ENCODE measurements at places on chromosomes 4 and X. TPM values are rescaled to one million over a fixed set of nuclear protein-coding genes. Genes with fewer than 3 reads are reported as not detected.

GRCh38 chr4:95217197-95217596 lies 331.6 kb downstream of the UNC5C start:
- H3K36me3 ChIP-seq, result no peaks in the 10 kb centered on the region
- peaks cover 16% of the 10 kb centered on the region for H3K4me1 ChIP-seq
- no peak overlapping the region for H3K4me3 ChIP-seq
- no peak for DNase-seq
- no peak overlapping the region for H3K27ac ChIP-seq

- DNase-seq, result peak; percentile 71
- peak within 1 kb of the TSS; percentile 81 for H3K27ac ChIP-seq
- peaks cover 27% of the 10 kb centered on the region for H3K4me1 ChIP-seq
Measured at GRCh38 chr4:185396724-185397385, at the start of gene ANKRD37. Gene ANKRD37 (plus strand): TSS chr4:185396841. CDS start chr4:185396924, 83 bp downstream.

- H3K27me3 ChIP-seq, result peaks cover 4% of the 10 kb centered on the region
- DNase-seq, result no peak
- H3K4me1 ChIP-seq, result no peaks in the 10 kb centered on the region
- H3K27ac ChIP-seq, result no peak overlapping the region
- no peak overlapping the region for H3K4me3 ChIP-seq
Measured at GRCh38 chr4:38510201-38510600, 153.8 kb upstream of the KLF3 start.

TRPC5OS gene
- not detected for polyA plus RNA-seq

PCDH10 gene
- 0.08 TPM for polyA plus RNA-seq

DNA sequence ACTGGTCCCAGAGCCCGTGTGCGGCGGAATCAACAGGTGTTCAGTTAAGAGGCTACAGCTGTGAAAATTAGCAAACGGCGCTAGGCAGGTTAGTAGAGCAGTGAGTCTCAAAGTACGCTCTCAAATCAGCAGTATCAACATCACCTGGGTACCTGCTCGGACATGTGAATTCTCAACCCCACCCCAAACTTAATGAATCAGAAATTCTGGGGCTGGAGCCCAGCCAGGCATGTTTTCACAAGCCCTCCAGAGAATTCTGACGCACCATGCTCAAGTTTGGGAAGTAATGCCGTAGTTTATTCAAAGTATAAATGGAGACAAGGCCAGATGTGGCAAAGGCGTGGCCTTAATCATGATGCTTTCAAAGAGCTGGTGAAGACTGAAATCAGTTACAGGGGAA lies 58.2 kb upstream of the PTCHD1 start:
- H3K4me3 ChIP-seq, result no peak overlapping the region
- H3K27ac ChIP-seq, result no peak overlapping the region
- DNase-seq, result no peak
- H3K36me3 ChIP-seq, result no peaks in the 10 kb centered on the region
- H3K4me1 ChIP-seq, result no peaks in the 10 kb centered on the region

CCDC120 gene
- polyA plus RNA-seq, result 0.94 TPM

GRCh38 chr4:65983061-65983460 lies 312.8 kb upstream of the EPHA5 start:
- DNase-seq, result no peak
- no peaks in the 10 kb centered on the region for H3K4me1 ChIP-seq
- H3K36me3 ChIP-seq, result no peaks in the 10 kb centered on the region
- H3K27ac ChIP-seq, result no peak overlapping the region
- no peak overlapping the region for H3K4me3 ChIP-seq

- H3K4me3 ChIP-seq, result no peak overlapping the region
- H3K27ac ChIP-seq, result no peak overlapping the region
- no peaks in the 10 kb centered on the region for H3K4me1 ChIP-seq
- 0 out of 2 replicates have a peak, but pooled peaks cover 3% of the 10 kb centered on the region for H3K27me3 ChIP-seq
- peak; percentile 12 for DNase-seq
- H3K36me3 ChIP-seq, result no peaks in the 10 kb centered on the region
Measured at GRCh38 chr4:123495530-123495929, 98.9 kb downstream of the SPRY1 start.

DNA sequence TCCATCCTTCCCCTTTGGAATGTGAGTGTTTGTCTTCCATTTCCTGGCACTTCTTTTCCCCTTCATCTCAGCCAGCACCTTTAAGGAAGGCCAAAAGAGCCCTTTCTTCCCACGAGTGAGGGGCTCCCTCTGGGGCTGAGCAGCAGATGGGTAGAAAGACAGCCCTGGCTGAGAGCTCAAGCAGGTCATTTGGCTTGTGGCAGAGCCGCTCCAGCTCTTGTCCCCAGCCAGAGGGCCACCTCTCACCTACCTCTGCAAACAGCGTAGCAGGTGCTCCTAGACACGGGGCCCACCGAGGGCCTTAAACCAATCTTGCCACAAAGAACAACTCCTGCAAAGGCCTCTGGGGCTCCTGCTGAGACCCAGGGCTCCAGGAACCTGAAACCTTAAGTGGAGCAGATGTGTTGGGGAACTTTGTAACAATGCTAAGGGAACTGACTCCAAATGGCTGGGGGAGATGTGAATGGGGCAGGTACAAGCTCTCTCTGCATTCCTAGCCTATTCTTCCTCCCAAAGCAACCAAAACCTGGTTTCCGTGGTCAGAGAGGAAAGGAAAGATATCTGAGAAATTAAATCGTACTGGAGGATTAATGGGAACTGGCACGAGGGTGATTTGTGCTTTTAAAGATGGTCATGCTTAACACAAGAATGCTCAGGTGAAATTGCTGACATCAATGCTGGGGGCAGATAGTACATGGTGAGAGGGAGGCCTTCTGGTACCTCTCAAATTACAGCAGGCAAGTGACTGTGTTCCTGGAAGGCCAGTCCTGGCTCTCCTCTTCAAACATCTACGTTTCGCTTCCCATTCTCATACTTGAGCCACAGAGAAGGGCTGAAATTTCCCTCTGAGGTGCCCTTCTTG lies 27.0 kb downstream of the TFDP3 start:
- no peak overlapping the region for H3K27ac ChIP-seq
- H3K27me3 ChIP-seq, result no peaks in the 10 kb centered on the region
- H3K36me3 ChIP-seq, result no peaks in the 10 kb centered on the region
- H3K4me3 ChIP-seq, result no peak overlapping the region

- DNase-seq, result peak; percentile 87
- H3K4me3 ChIP-seq, result no peak overlapping the region
- H3K4me1 ChIP-seq, result peaks cover 32% of the 10 kb centered on the region
- no peaks in the 10 kb centered on the region for H3K36me3 ChIP-seq
Measured at GRCh38 chr4:8391972-8392371, 48.6 kb downstream of the ACOX3 start.

GRCh38 chrX:74922922-74923543 lies 2.2 kb downstream of the NEXMIF start:
- no peaks in the 10 kb centered on the region for H3K4me1 ChIP-seq
- no peaks in the 10 kb centered on the region for H3K36me3 ChIP-seq
- H3K4me3 ChIP-seq, result no peak overlapping the region

SPACA5 gene
- polyA plus RNA-seq, result not detected

DNA sequence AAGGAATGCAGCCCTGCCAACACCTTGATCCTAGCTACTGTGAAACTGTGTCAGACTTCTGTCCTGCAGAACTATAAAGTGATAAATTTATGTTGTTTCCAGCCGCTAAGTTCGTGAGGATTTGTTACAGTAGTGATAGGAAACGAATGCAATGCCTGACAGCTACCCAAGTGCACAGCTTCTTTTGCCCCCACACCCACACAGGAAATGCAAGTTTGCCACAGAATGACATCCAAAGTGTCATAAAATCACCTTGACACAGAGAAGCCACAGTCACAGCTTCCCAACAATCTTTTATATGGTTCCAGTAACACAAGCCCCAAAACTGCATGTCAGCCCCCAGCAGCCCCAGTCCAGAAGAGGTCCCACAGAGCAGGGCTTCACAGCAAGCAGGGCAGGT lies 216.9 kb upstream of the S100G start:
- H3K27me3 ChIP-seq, result no peaks in the 10 kb centered on the region
- H3K4me3 ChIP-seq, result no peak overlapping the region
- no peaks in the 10 kb centered on the region for H3K4me1 ChIP-seq
- DNase-seq, result no peak
- no peaks in the 10 kb centered on the region for H3K36me3 ChIP-seq

DNA sequence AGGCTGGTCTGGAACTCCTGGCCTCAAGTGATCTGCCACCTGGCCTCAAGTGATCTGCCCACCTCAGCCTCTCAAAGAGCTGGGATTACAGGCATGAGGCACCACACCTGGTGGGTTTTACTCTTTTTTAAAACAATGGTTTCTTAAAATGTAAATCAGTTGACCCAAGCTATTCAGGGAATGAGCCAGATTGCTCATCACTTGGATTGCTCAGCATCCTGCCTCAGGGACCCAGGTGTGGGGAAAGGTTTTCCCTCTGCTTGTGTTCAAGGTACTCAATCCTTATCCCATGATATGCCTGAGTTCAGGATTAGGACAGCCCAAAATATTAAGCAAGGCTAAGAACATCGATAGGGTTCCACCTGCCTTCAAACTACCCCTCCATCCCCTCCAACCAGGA lies 67.4 kb downstream of the CHRNA9 start:
- H3K4me3 ChIP-seq, result no peak overlapping the region
- H3K27me3 ChIP-seq, result no peaks in the 10 kb centered on the region

DNA sequence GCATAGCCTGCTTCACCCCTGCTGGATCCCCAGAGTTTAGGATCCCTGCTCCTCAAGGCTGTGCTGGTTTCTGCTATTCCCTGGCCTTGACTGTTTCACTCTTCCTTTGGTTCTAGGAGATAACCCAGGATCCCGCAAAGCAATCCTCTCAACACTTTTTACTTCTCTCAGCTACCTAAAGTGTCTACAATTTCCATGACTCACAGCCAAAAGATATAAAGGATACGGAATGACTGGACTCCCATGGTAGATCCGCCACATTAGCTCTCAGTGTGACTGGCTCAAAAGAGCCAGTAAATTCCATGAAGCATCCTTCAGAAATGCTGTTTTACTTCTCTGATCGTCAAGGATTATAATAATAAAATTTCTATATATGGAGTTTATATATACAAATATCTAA lies 66.3 kb upstream of the TMEM164 start:
- H3K4me3 ChIP-seq, result no peak overlapping the region
- H3K27ac ChIP-seq, result peak overlapping the region; percentile 26
- 0 out of 2 replicates have a peak, but pooled peaks cover 4% of the 10 kb centered on the region for H3K4me1 ChIP-seq
- H3K27me3 ChIP-seq, result no peaks in the 10 kb centered on the region

DNA sequence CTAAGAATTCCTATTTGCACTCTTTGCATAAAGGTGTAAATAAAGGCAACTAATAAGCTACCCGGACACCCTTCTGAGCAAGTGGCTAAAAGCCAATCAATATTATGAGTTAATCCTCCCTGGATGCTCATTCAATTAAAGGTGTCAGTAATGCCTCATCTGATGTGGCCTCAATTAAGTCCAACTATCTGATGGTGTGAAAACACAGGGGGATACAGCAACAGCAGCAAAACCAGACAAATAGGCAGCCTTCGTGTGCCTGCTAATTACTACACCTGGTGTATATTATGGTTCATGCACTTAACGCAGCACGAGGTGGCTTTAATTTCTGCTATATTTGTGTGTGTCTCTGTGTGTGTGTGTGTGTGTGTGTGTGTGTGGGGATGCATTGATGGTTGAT lies 244.4 kb downstream of the DCLK2 start:
- DNase-seq, result no peak
- H3K4me1 ChIP-seq, result no peaks in the 10 kb centered on the region
- H3K36me3 ChIP-seq, result no peaks in the 10 kb centered on the region

DNA sequence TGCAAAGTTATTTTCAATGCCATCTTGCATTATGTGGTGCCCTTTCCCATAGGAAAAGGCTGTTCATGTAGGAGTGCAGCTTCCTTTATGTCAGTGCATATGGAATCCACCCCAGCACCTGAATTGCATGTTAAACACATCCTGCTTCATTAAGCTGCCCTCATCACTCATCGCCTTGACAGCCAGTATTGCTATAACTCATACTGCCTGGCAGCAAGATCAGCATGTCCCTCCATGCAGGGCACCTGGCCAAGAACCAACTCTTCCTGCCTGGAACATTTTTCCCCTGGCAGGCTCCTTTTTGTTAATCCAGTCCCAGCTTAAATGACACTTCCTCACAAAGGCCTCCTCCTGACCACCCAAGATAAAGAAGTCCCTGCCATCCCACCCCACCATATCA lies 23.5 kb upstream of the CA5B start:
- H3K4me3 ChIP-seq, result no peak overlapping the region
- no peak for DNase-seq
- no peaks in the 10 kb centered on the region for H3K36me3 ChIP-seq
- no peak overlapping the region for H3K27ac ChIP-seq

GRCh38 chr4:108937066-108937465 lies 174.2 kb upstream of the ETNPPL start:
- H3K4me1 ChIP-seq, result no peaks in the 10 kb centered on the region
- H3K36me3 ChIP-seq, result no peaks in the 10 kb centered on the region
- DNase-seq, result no peak
- H3K27ac ChIP-seq, result no peak overlapping the region
- H3K27me3 ChIP-seq, result no peaks in the 10 kb centered on the region
- H3K4me3 ChIP-seq, result no peak overlapping the region

GRCh38 chr4:40256329-40256728 lies 59.5 kb downstream of the RHOH start:
- peaks cover 25% of the 10 kb centered on the region for H3K4me1 ChIP-seq
- peak overlapping the region; percentile 66 for H3K27ac ChIP-seq
- no peaks in the 10 kb centered on the region for H3K27me3 ChIP-seq
- H3K36me3 ChIP-seq, result no peaks in the 10 kb centered on the region
- H3K4me3 ChIP-seq, result no peak overlapping the region

ZNF280C gene
- 2.0 TPM for polyA plus RNA-seq

DNA sequence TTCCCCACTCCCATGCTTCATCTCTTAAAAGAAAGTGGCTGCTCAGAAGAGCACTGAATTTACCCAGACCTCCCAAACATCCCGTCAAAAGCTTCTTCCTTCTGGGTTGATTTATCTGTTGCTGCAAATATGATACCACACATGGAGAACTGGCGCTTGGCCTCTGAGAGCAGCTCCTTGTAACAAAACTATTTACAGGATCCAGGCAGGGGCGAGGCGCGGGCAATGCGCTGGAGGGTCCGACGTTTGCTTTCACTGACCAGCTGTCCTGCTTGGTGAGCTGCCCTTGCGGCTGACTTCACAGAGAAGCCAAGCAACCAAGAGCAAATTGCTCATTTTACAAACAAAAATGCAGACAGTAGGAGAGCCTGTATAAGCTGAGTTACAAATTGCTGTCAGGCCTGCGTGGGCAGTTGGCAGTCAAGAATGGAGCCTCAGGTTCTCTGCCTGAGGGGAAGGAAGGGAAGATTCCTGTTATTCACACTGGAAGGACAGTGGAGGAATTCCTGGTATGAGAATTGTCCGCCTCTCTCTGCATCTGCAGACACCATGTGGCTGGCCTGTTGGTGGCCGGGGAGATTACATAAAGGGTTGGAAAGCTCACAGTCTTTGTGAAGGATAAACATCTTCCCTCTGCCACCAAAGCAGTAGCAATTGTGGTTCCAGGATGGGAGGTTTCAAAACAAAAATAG lies 192.2 kb upstream of the LEF1 start:
- H3K4me3 ChIP-seq, result peak overlapping the region; percentile 44
- peak; percentile 81 for DNase-seq
- peaks cover 71% of the 10 kb centered on the region for H3K27me3 ChIP-seq
- 0 out of 2 replicates have a peak overlapping the region, but pooled peaks have one; percentile 10 for H3K27ac ChIP-seq
